RPMI7951 (cell line): ENCODE measurements at places on chromosomes 5 and 9. TPM values are rescaled to one million over a fixed set of nuclear protein-coding genes. Genes with fewer than 3 reads are reported as not detected.

GRCh38 chr5:54611290-54611951, 93.9 kb downstream of the SNX18 start:
- peak; percentile 13 for DNase-seq

GRCh38 chr5:176740702-176741496, 69.5 kb upstream of the UNC5A start:
- DNase-seq, result no peak

DNA sequence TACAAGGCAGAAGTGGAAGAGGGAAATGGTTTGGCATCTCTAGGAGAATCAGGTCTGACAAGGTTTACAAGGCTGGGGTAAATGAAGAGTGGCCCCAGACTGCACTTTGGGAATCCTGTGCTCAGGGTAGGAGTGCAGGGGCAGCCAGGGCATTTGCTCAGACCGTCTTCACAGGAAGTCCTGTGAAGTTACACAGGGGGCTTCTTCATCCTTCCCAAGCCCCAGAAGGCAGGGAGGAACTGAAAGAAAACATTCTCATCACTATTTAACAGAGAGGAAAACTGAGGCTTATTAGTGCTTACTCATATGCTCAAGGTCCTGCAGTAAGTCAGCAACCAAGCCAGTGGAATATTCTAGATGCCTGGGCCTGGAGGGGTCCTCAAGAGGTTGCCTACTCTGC, 80.7 kb downstream of the NRG2 start:
- no peak for DNase-seq

DNA sequence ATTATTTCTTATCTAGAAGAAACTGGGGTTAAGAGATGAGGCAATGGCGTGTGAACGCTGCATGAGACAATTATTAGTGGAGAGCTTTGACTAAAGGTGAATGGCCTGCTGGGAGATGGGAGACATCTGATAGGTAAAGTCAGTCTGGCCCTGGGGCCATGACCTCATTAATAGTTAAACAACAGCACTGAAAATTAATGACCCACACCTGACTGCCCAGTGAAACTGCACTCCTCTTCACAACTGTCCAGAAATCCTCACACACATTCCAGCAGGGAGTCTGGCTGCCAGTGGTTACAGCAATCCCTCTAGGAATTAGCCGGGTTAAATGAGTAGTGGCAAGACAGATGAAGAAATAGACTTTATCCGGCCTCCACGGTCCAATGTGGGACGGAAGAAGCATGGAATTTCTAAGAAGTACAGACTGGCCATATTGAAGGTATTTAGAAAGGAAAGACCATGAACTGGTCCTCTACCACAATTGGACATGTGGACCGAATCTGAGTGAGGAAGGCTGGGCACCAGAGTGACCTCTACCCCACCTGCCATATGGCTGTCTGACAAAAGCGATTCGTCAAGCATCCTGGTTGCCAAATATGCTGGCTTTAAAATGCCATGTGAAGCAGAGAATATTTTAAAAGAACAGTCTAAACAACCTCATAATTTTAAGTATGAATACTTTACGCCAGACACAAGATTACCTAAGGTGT, 138.4 kb downstream of the EFNA5 start:
- no peak for DNase-seq

ZNF354C gene
- total RNA-seq, result 2.3 and 2.5 TPM in 2 replicates
